ENCODE measurements at places on chromosomes 4 and X.

GRCh38 chrX:105313596-105313995 lies 93.1 kb upstream of the TEX13A start:
- DNase-seq = no peak

- DNase-seq = no peak
Observed at GRCh38 chrX:10146346-10146745, 10.4 kb upstream of the CLCN4 start.

GRCh38 chr4:103150677-103151076 lies 47.5 kb downstream of the CENPE start:
- no peak for DNase-seq

- no peak for DNase-seq
Observed at GRCh38 chr4:3736806-3737205, 29.4 kb upstream of the ADRA2C start.

DNA sequence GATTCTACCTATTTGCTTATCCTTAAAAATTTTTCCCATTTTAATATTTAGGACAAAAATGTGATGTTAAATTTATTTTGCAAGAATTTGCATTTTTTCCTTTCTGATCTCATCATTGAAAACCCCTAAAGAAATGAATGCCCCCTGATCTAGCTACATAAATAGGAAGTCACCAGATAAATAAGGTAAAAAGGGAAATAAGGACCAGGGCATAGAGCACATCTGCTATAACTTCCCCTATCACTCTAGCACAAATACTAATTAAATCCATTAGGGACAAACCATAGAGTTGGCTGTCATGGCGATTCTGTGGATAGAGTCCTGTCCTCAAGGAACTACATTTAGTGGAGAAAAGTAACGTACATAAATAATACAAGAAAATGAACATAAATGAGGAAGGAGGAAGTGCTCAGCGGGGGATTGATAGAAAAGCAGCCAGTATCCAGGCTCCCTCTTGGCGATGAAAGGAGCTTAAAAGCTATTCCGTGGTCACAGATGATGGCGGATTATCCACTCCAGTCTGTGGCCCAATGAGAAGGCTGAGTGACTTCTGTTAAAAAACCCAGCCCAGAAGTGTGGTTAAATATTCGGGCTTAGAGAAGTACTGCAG lies 76.9 kb upstream of the RPL34 start:
- no peak for DNase-seq

DNA sequence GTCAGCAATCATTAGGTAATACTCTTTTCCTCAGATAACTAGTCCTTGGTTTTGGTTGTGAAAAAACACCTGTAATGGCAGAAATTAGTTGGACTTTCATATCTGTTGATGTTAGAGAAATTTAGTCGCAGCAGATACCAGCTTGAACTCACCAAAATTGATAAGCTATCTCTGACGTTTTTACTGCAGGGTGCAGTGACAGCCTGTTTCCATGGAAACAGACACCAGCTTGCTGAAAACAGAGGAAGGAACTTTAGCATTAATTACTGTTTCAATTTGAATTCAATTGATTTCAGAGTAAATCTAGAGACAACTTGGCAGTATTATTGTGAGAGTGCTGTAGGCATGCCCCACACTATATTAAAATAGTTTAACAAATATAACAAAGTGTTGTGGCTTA lies 246.5 kb downstream of the PPP1R2C start:
- DNase-seq = no peak

DNA sequence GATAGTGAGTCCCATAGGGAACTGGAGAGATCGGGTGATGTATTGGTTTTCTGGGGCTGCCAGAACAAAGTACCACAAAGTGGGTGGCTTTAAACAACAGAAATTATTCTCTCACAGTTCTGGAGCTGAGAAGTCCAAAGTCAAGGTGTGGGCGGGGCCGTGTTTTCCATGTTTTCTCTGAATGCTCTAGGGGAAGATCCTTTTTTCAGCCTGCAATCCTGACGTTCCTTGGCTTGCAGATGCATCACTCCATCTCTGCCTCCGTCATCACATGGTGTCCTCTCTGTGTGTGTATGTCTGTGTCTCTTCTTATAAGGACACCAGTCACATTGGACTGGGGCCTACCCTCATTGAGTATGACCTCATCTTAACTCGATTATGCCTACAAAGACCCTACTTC lies 7.9 kb upstream of the GPM6B start:
- no peak for DNase-seq

GRCh38 chrX:123773258-123773988 lies 40.6 kb upstream of the THOC2 start:
- DNase-seq = no peak

GRCh38 chr4:103424853-103425252 lies 226.7 kb upstream of the CENPE start:
- DNase-seq = no peak

DNA sequence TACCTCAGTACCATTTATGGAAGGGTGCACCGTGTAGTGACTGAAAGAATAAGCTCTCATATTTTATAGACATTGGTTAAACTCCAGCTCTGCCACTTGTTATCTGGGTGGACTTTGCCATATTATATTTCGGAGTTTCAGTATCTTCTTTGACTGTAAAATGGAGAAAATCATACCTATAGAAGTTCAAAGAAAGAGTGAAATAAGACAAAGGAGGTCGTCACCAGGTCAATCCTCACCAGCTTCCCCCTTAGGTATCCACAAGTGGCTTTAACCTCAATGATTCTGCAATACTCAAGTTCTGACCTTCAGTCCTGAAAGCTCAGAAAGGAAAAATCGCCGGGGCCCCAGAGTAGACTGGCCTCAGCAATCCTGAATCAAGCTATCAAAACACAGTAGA lies 64.3 kb downstream of the TMEM144 start:
- no peak for DNase-seq

GRCh38 chr4:69823481-69824186 lies 36.3 kb downstream of the SULT1E1 start:
- peak; percentile 18 for DNase-seq

Data from stimulated activated CD4-positive, alpha-beta T cell treated with anti-CD3 and anti-CD28 coated beads, Interleukin-1b, Interleukin-23, amount 100 ng/mL, for 4 hours (primary cell).